Upper lobe of left lung (tissue), 6 donors: ENCODE measurements at places on chromosomes 2 and 18.

DNA sequence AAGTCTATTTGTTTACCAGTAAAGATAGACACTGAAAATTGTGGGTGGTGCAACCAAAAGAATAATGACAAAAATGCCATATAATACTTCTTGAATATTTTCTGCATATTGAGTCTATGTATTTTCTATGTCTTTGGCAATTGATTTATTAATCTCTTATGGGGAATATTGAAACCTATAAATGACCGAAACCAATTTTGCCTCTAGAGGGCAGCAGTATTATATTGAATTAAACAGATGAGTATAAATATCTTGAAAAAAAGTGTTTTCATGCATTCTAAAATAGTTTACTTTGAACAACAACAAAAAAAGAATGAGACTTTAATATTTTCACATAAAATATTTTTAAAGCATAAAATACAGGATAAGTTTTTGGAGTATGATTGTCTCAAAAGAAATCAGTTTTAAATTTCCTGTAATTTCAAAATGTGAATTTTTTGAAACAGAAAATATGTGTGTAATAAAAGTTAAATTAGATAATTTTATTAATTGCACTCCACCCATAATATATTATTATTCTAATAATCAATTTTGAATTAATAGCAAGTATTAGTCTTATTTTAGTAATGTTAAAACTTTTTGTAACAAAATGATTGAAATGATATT is 49.9 kb upstream of the CALCRL start:
- H3K4me1 ChIP-seq = peaks cover 7% of the 10 kb centered on the region
- peaks cover 19% of the 10 kb centered on the region for H3K36me3 ChIP-seq
- H3K27ac ChIP-seq = no peak overlapping the region
- no peak for DNase-seq
- no peaks in the 10 kb centered on the region for H3K27me3 ChIP-seq

DNA sequence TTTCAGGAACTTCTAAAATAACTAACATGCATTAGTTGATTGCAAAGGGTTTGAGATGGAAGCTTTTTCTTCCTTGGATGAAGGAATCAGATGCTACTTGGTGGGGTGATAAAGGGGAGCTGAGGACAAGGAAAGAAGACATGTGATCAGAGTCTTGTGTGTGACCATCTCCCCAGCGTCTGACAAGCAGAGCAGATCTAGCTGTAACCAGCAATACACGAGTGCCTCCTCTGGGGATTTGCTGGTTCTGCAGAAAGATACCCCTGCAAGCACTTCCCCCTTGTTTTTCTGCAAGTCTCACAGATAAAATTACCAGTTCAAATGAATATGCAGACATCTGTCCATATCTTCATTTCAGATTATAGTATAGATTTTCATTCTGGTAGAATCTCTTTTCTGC is 2.7 kb downstream of the CDH7 start:
- H3K4me1 ChIP-seq = peaks cover 5% of the 10 kb centered on the region
- H3K4me3 ChIP-seq = no peak overlapping the region
- no peaks in the 10 kb centered on the region for H3K36me3 ChIP-seq
- peaks cover 11% of the 10 kb centered on the region for H3K27me3 ChIP-seq
- no peak overlapping the region for H3K27ac ChIP-seq
- no peak for DNase-seq

GRCh38 chr2:74205596-74205995 is 7.2 kb downstream of the MTHFD2 start:
- no peaks in the 10 kb centered on the region for H3K27me3 ChIP-seq
- no peak overlapping the region for H3K4me3 ChIP-seq
- peaks cover 24% of the 10 kb centered on the region for H3K36me3 ChIP-seq
- H3K27ac ChIP-seq = peak overlapping the region; percentile 72

- H3K36me3 ChIP-seq = no peaks in the 10 kb centered on the region
- no peaks in the 10 kb centered on the region for H3K27me3 ChIP-seq
- DNase-seq = no peak
- H3K4me3 ChIP-seq = no peak overlapping the region
Observed at GRCh38 chr2:42238644-42239288, 69.6 kb downstream of the EML4 start.

GRCh38 chr2:58416696-58417095 is 175.6 kb upstream of the FANCL start:
- no peak for DNase-seq
- H3K4me1 ChIP-seq = no peaks in the 10 kb centered on the region
- H3K27ac ChIP-seq = no peak overlapping the region
- H3K36me3 ChIP-seq = no peaks in the 10 kb centered on the region

GRCh38 chr18:40075616-40076015 is 1879.4 kb upstream of the PIK3C3 start:
- no peak for DNase-seq
- H3K27ac ChIP-seq = no peak overlapping the region

DNA sequence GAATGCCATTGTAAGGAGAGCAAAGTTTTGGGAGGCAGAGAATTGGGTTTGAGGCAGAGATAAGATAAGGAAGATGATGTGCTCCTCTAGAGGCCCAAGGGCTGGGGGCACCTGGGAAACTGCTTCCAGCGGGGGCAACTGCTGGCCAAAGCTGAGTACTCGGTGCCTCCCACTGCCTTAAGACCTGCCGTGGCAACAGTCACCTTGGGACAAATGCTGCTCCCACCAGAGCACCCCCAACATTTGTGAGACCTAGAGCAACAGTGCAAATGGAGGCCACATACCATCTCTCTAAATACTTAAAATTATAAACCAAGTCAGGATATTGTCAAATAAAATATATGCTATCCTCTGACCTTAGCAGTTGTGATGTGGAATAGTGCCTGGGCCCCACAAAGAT is 127.1 kb downstream of the CAPN13 start:
- no peak overlapping the region for H3K4me3 ChIP-seq
- H3K27ac ChIP-seq = no peak overlapping the region
- H3K27me3 ChIP-seq = no peaks in the 10 kb centered on the region
- H3K36me3 ChIP-seq = no peaks in the 10 kb centered on the region

GRCh38 chr18:31066266-31066665 is 23.7 kb upstream of the DSC3 start:
- H3K27ac ChIP-seq = no peak overlapping the region
- H3K4me3 ChIP-seq = no peak overlapping the region
- no peaks in the 10 kb centered on the region for H3K4me1 ChIP-seq
- no peaks in the 10 kb centered on the region for H3K36me3 ChIP-seq
- no peaks in the 10 kb centered on the region for H3K27me3 ChIP-seq

DNA sequence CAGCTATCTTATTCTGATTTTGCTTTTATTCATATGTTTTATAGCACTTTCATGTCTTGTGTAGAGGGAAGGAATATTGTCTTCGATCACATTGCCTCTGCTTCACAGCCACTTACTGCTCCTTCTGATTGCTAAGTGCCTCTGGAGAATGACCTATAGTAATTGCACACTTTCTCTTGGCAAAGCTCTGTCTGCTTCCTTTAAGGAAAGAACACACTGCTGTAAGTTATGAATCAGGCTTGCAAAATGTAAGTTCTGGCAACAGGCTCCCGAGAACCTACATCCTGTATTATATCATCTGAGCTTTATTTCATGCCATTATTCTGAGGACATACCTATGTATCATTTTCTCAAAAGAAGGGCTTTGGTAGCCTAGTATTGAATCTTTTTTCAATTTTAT is 170.7 kb downstream of the ZNF804A start:
- no peak for DNase-seq
- no peak overlapping the region for H3K4me3 ChIP-seq
- no peaks in the 10 kb centered on the region for H3K4me1 ChIP-seq
- no peaks in the 10 kb centered on the region for H3K36me3 ChIP-seq
- no peaks in the 10 kb centered on the region for H3K27me3 ChIP-seq
- H3K27ac ChIP-seq = no peak overlapping the region
